H7 (cell line): ENCODE measurements at places on chromosomes 3 and 15.

- DNase-seq, result no peak
Measured at GRCh38 chr3:52783211-52783555, 5.8 kb downstream of the ITIH1 start.

GRCh38 chr3:9810846-9811245, 784 bp downstream of the TTLL3 start:
- no peak for DNase-seq

DNA sequence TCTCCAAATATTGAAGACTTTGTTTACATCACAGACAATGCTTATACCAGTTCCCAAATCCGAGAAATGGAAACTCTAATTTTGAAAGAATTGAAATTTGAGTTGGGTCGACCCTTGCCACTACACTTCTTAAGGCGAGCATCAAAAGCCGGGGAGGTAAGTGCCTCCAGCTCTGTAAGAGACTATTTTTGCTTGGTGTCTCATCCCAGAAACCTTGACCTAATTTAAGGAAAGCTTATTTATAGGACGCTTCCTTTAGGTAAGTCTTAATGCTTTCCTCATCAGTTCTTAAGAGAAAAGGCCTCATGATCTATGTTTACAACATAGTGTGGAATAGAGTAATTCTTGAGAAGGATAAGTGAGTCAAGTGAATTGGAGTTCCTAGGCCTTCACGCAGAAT, 11.8 kb downstream of the CCNB2 start:
- DNase-seq, result no peak

DNA sequence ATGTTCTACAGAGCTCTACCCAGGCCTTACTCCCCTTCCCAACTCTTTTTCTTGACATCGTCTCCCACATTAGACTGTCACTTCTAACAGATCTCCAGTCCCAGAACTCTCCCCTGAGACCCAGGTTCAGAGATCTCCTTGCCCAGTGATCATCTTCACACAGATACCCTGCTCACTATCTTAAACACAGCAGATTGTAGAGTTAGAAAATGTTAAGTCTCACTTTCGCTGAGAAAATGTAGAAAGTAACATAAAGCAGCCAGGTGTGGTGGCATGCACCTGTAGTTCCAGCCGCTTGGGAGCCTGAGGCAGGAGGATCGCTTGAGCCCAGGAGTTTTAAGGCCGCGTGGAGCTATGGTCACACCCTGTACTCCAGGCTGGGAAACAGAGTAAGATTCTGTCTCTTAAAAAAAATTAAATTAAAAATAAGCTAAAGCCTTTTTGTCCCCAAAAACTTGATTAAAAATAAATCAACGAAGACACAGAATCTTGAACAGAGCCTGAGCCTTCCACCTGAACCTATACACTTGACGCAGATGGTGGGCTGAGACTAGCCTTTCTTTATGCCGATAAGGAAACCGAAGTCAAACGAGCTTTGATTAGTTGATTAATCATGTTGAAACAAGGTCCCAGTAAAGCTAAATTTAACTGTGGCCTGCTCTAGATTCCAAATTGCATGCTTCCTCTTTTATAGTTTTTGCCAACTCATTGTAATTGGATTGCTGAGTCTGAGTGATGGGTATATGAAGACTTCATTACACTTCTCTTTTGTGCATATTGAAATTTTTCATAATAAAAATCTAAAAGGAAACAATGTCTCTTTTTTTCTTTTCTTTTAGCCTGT, 31.3 kb upstream of the BLM start:
- no peak for DNase-seq

- no peak for DNase-seq
Measured at GRCh38 chr3:156762631-156763185, 63.4 kb upstream of the LEKR1 start.

DNA sequence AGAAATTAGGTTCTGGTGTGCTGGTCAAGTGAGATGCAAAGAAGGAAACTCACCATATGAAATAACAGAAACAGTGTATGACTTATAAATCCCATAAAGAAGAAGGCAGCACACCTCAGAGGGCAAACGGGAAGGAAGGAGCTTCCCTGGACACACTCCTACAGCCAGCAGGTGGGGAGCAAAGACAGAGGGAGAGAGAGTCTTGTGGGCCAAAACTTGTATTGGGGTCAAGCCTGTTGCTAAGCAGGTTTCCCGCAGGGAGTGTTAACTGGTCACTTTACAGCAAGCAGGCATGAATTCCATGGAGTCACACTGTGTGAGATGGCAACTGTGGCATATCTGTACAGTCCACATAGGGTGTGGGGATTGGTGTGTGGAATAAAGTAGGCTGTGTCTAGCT, 222.9 kb upstream of the NDN start:
- no peak for DNase-seq

GRCh38 chr3:36903119-36903882, 41.6 kb downstream of the TRANK1 start:
- DNase-seq, result no peak
